Heart right ventricle (tissue), 16 donors: ENCODE measurements at places on chromosomes 2 and 18.

DNA sequence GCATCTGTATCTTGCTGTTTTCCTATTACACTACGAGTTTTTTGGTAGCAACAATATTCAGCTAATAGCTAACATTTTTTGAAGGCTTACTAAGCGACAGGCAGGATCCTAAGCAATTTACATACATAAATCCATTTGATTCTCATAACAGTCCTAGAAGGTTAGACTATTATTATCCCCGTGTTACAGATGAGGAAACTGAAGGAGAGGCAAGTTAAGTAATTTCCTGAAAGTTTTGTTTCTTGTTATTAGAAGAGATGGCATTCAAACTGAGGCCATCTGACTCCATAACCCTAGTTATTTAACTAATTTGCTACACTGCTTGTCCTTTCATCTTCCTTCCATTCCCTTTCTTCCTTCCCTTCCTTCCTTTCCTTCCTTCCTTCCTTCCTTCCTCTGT, 68.2 kb downstream of the PDE1A start:
- no peak for DNase-seq

DNA sequence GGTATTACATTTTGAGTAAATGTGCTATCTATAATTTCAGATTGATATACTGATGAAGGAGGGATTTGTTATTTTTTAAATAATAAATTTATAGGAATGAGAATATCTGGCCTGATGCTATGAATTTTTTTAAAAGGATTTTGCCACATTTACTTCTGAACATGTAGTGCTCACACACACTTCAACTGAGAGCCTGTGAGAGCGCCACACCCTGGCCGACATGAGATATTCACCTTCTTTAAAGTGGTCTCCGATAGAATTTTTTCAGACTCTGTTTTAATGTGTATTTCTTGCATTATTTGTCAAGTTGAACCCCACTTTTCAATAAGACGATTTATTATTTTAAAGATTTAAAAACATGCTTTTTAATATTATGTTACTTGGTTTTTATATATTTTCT, 813.3 kb downstream of the DCC start:
- no peak for DNase-seq

DNA sequence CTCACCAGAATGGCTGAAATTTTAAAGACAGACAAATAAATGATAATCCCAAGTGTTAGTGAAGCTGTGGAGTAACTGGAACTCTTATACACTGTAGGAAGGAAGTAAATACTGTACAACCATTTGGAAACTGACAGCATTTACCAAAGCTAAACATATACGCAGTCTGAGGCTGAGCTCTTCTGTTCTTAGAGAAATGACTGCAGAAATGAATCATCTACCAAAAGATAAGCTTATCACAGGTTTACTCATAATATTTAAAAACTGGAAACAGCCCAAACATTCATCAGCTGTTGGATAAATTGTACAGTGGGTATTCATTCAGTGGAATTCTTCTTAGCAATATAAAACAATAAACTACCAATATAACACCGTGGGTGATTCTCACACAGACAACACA, 218.2 kb upstream of the RAB12 start:
- DNase-seq = no peak

DNA sequence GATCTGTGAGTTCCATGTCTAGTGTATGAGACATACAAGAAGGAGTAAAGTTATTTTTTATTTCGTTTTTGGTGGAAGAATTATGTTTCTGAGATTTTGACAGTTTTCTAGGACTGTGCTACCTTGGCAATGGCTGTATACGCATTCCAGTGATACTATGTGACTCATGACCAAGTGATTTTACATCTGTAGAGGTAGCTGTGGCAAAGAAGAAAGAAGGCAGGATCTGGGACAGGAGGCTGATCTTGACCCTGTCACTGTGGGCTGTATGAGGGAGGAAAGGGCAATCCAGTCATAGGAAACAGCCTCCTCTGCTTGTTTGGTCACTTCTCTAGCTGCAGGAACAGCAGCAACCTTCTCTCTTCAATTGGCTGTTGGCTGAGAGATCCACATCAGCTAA, 44.0 kb upstream of the PDCL3 start:
- DNase-seq = no peak

- no peak for DNase-seq
Measured at GRCh38 chr2:3867469-3867868, 164.1 kb downstream of the DCDC2C start.

GRCh38 chr18:23578891-23579653, 7.2 kb downstream of the NPC1 start:
- DNase-seq = no peak

DNA sequence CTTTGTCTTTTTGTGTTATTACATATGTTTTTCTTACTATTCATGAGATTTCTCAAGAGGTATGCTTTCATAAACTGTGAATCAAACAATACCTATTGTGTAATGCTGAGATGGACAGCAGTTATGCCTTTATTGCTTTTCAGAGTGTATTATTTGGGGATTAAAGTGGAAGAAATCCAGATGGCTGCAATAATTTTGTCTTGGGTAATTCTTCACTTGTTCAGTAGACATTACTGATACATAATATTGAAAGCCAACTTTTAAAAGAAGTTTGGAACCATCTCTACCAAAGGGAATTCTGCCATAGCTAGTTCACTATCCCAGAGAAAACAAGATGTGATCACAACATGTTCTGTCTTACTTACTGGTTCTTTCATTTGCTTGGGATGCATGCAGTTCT, 253.4 kb upstream of the ZSWIM2 start:
- DNase-seq = no peak

DNA sequence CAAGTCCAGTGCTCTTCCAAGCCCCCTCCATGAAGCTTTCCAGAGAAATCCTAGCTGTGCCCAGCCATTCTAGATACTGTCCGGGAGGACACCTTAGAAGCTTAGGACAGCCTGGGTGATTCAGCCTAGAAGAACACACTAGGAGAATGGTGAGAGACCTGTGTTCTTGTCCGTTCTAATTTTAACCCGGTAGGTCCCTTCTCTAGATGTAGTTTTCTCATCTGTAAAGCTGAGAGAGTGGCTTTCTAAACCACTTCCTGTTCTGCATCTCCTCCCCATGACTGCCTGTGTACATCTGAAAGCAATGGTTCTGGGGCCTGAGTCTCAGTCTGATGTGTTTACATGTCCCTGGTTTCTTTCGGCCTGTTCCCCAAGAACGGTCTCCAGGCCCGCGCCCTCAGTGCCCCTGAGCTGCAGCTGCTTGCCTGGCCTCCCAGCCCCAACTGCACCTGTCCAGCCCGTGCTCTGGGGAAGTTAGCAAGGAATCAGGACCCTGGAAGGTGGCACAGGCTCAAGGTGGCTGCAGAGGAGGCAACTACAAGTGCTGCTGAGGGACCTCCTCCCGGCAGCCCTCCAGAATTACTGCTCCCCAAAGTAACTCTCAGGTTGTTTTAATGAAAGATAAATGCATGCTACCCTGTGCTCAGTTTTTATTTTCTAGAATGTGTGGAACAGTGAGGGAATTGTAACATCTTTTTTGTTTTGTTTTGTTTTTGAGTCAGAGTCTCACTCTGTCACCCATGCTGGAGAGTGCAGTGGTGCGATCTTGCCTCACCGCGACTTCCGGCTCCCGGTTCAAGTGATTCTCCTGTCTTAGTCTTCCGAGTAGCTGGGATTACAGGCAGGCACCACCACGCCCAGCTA, 105.9 kb downstream of the LBH start:
- no peak for DNase-seq

GRCh38 chr2:70371753-70372152, 69.9 kb upstream of the FAM136A start:
- no peak for DNase-seq

- DNase-seq = no peak
Measured at GRCh38 chr18:26091047-26091630, 726 bp upstream of the SS18 start.

DNA sequence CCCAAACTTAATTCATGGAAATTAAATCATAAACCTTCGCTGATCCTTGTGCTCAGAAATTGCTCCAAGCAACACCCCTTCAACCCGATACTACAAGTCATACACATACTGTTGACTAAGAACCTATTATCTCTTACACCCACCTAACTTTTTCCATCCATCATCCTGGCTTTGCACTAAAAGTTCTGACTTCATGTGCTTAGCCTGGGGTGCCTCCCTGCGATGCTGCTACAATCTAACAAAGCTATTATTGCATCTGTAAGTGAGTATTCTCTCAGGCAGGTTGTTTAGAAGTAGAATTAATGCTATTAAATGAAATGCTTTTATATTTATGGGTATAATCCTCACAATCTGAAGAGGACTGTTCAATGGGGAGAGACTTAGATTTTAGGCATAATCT, 619.8 kb downstream of the CCDC85A start:
- DNase-seq = no peak

GRCh38 chr2:705971-706511, 28.8 kb upstream of the TMEM18 start:
- no peak for DNase-seq

DNA sequence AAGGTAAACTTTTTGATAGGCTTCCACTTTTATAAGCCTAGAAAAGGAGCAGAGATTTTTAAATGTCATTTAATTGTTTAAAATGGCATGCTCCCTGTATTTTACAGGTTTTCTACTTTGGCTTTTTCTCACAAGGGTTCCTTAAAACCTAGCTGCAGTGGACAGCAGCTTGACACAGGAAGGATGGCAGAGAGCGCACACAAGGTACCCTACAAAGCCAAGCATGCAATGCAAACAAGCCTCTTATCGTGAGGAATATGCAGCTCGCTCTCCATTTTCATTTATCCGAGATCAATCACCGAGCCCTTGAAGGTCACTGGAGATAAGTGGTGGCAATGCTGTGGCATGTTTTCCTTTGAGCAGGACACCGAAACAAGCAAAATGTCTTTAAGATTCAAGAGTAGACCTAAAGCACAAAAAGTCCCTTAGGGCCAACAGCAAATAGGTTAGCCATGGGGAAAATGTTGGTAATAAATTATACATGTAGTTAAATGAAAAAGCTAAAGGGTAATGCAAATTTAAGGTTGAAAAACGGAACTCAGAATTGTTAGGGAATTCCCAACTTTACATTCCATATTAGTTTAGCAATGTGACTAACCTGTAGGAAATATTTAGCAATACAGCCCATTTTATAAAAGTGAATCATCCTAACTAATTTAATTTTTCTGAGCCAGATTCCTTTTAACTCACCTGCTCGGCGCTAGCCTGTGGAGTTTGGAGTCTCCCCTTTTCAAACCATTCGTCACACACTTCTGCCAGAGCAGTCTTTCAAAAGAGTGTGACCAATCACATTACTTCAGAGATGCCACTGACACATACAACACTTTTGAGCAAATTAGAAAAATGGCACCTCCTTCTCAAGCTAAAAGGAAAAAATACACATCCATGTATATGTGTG, 337.9 kb upstream of the PKDCC start:
- no peak for DNase-seq

DNA sequence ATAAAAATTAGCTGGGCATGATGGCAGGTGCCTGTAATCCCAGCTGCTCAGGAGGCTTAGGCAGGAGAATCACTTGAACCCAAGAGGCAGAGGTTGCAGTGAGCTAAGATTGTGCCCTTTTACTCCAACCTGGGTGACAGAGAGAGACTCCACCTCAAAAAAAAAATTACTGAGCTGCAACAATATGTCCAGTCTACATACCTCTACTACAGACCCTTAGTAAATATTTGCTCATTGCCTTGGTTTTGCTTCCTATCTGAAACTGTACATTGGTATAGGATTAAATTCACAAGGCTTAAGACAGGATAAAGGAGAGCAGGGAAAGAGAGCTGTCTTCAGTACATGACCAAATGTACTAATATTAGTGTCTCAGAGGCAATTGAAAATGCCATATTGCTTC, 8.1 kb upstream of the MGAT4A start:
- DNase-seq = no peak

GRCh38 chr18:44411262-44411905, 269.3 kb upstream of the SETBP1 start:
- DNase-seq = no peak

DNA sequence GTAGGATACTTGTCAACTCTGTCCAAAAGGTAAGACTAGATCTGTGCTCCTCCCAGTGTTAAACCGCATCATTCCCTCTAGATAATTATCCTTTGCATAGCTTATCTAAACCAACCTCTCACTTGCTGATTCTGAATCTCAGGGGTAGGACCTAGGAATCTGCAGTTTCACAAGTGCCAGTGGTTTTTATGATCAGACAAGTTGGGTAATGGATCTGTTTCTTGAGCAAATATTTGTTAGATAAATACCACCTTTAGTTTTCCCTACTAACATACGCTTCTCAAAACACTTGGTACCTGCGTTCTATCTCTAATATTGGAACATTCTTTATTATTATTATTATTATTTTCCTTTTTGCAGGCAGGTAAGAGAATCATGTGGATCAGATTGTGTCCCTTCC, 439.9 kb downstream of the PTPRM start:
- no peak for DNase-seq

- DNase-seq = no peak
Measured at GRCh38 chr2:147231607-147232006, 613.2 kb upstream of the ACVR2A start.

DNA sequence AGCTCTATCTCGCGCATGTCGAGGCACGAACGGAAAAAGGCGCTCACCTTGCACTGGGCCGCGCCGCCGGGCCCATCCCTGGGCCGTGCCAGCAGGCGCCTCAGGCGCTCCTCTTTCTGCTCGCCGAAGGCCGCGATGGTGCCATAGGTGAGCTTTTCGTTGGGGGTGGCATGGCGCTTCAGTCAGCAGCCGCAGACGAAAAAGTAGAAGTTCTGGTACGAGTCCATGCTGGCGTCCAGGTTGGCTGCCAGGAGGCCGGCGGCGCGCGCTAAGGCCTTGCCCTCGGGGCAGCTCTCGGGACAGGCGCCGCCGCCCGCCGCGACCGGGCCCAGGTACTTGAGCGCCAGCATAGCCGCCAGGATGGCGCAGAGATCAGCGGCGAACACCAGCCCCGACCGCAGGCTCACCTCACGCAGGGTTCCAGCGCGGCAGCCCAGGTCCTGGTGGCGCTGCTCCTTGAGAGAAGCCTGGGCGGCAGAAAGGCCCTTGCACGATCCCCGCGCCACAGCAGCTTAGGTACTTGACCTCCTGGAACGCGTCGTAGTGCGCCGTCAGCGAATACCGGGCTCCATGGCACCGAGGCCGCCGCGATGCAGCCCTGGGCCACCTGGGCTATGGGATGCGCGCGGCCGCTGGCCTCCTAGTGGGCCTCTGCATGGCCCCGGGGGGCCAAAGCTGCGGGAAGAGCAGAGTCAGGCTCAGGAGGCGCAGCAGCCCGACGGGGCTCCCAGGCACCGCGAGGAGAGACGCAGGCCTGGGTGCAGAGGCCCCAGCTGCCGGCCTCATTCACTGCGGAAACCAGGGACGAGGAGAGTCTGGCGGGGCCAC, 12.8 kb downstream of the ALPG start:
- DNase-seq = no peak

DNA sequence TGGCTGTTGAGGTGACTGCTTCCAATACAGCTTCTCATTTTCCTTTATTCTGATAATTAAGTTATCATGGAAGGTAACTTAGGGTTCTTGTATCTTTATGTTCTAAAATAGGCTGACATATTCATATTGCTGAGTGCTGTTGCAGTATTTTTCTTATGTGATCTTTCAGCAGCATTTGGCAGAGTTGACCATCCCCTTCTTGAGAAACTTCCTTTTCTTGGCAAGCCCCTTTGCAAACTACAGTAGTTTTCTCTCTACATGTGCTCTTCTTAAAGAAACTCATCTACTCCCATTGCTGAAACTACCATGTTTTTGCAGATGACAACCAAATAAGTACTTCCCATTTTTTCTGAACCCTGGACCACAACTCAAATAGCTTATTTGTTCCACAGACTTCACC, 476.5 kb upstream of the TRIB2 start:
- DNase-seq = no peak
